NCI-H1694 treated with DMSO at 0.1 percent for 48 hours (cell line): ENCODE measurements at places on chromosomes 2 and 18.

DNA sequence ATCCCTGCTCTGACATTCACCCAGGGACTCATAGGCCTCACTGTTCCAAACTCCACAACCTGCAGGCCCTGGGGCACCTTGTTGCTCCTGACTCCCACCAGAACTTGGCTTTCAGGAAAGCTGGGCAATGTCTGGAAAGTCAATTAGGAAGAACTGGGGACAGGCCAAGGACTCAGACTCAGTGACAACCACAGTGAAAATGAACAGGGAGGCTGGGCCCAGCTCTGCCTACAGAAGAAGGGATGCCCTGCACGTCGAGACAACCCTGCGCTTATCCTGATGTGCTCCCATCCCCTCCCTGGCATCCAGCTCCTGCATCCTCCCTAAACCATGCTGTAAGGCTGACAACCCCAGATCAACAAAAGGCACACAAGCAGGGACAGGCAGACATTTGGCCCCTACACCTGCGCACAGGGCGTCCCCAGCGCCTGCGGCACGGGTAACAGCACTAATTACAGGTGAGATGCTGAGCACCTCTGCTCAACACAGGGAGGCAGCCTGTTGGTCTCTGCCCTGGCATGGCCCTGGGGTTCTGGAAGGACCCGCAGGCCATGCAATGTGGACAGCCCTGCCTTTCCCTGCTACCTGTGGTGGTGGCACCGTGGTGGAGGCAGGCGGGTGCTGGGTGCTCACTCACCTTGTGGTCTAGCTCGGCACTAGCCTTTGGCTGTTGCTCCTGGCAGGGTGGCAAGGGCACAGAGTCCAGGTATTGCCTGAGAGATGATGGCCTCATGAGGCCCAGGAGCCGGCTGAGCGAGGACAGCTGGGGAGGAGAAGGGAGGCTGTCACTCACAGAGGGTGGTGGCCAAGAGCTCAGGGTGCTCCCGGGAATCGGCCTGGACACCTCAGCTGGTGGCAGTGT is 23.6 kb upstream of the SEMA4C start:
- DNase-seq, result no peak

DNA sequence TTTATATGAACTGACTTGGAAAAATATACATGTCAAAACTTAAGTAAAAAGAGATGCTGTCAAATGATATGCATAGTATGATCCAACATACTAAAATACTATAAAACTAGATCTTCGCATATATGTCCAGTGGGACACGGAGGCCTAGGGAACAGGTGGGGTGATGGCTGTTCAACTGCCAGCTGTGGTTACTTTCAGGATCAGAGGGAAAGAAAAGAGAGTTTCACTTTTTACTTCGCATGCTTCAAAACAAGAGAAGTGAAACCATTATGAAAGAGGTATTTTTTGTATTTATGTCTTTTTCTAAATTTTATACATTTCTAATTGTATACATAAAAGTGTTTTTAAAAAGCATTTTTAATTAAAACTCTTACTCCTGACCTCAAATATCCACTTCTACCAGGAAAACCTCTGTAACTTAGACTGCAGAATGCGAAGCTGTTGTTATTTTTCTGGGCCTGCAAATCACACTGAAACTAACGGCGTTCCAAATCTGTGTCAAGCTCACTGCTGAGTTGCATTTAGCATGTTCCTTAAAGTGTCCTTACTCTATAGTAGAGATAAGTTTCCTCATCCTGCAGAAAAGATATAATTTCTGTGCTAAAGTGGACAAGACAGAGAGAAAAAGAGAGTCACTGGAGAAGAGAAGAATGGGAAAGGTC is 97.8 kb upstream of the SLC35G4 start:
- DNase-seq, result no peak

GRCh38 chr2:44553456-44553855 is 191.7 kb downstream of the CAMKMT start:
- DNase-seq, result no peak

- DNase-seq, result peak; percentile 59
Observed at GRCh38 chr2:3377279-3377611, 373 bp downstream of the EIPR1 start.

- DNase-seq, result no peak
Observed at GRCh38 chr18:3624935-3625741, 175.2 kb downstream of the TGIF1 start.

DNA sequence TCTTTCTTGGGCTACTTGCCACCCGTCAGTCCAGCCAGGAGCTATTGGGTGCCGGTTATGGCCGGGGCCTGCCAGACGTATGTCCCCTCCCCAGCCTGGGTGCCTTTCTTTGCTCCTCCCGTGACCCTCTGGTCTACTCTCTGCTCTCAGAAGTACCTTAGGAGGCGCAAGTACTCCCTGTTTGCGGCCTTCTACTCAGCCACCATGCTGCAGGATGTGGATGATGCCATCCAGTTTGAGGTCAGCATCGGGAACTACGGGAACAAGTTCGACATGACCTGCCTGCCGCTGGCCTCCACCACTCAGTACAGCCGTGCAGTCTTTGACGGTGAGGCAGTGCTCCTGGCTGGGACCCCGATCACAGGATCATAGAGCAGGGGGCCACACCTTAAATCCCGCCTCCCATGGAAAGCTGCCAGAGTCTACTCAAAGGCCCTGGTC is 99.5 kb downstream of the DYSF start:
- no peak for DNase-seq

DNA sequence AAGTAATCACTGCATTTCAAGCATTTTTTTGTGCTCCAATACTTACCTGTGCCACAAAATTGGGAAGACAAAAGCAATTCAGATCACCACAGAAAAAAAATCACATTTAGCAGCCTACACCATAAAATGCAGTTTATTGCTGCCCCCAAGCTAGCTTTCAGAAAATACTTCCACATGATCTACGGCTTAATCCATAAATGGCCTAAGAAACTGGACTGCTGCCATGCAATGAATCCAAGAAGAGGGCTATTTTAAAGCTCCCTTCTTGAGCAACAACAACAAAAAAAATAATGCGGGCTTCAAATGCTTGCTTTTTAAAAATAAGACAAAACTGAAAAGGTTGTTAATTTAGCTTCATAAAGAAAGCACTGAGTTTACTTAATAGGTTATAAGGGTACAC is 272.3 kb downstream of the RAD51AP2 start:
- no peak for DNase-seq

DNA sequence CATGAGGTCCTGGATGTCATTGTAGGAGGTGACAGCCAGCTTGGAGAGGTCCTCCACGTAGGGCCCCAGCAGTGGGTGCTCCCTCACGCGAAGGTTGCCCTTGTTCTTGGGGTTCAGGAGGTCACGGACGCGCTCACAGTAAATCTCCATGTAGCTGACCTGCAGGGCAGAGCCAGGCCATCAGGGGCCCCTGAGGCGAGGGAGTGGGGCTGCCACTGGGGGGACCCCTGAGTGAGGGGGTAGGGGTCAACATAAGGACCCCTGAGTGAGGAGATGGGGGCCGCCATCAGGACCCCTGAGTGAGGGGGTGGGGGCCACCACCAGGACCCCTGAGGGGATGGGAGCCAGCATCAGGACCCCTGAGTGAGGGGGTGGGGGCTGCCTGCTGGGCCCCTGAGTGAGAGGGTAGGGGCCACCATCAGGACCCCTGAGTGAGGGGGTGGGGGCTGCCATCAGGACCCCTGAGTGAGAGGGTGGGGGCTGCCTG is 33.6 kb downstream of the KIF1A start:
- no peak for DNase-seq

- DNase-seq, result no peak
Observed at GRCh38 chr2:22992441-22992840, 392.5 kb upstream of the KLHL29 start.

GRCh38 chr2:104781151-104781550 is 72.8 kb upstream of the POU3F3 start:
- no peak for DNase-seq

GRCh38 chr18:50679056-50679455 is 119.2 kb downstream of the MAPK4 start:
- DNase-seq, result no peak

- no peak for DNase-seq
Observed at GRCh38 chr2:74552914-74553811, 579 bp downstream of the LOXL3 start.
